ENCODE measurements at places on chromosomes 12 and 14.
A peak's percentile ranks its signal among the peaks of the same experiment; 100 is the strongest.

GRCh38 chr12:121578230-121579189, 2.3 kb downstream of the KDM2B start:
- DNase-seq = no peak

DNA sequence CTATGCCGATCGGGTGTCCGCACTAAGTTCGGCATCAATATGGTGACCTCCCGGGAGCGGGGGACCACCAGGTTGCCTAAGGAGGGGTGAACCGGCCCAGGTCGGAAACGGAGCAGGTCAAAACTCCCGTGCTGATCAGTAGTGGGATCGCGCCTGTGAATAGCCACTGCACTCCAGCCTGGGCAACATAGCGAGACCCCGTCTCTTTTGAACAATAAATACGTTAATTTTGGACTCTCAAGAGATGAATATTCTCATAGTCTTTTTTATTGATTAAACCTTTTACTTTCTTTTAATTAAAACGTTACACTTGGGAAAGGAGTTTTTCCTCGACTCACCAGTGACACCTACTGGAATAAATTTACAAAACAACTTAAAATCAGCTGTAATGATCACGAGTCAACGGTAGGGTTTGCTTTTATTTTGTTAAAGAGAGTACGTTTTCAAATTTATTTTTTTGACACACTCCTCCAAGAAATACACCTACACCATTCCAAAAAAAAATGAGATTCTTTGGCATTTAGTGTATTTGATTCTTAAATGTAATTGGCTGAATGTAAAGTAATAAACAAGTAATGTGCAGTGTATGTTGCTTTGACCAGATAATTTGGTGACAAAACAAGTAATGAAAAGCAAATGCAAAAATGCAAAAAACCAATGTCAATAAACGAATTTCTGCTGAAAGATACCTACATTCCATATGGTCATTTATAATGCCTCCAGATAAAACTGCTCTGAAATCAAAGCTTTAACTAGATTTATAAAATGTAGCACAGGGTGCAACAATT, 687 bp upstream of the RPS29 start:
- DNase-seq = peak; percentile 84

GRCh38 chr14:92259613-92260357, 63.2 kb upstream of the SLC24A4 start:
- DNase-seq = no peak

DNA sequence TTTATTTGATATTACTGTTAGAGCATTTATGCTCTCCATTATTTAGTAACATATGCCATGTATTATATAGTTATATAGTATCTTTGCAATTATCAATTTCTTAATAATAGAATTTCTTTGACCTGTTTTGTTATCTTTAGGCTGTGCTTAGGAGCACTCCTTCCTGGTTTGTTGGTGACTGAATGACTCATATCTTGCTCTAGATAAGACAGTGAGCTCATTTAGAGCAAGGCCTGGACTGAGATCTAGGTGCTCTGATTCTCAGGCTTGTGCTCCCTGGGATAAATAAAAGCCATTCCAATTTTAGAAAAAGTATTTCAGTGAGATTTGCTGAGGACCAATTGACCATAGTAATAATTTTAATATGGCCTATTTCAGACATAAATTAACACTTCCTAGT, 951.2 kb downstream of the FLRT2 start:
- DNase-seq = peak; percentile 26

GRCh38 chr12:70043490-70044138, 199.6 kb upstream of the CNOT2 start:
- no peak for DNase-seq

GRCh38 chr12:24560192-24560775, 388.6 kb downstream of the BCAT1 start:
- no peak for DNase-seq

DNA sequence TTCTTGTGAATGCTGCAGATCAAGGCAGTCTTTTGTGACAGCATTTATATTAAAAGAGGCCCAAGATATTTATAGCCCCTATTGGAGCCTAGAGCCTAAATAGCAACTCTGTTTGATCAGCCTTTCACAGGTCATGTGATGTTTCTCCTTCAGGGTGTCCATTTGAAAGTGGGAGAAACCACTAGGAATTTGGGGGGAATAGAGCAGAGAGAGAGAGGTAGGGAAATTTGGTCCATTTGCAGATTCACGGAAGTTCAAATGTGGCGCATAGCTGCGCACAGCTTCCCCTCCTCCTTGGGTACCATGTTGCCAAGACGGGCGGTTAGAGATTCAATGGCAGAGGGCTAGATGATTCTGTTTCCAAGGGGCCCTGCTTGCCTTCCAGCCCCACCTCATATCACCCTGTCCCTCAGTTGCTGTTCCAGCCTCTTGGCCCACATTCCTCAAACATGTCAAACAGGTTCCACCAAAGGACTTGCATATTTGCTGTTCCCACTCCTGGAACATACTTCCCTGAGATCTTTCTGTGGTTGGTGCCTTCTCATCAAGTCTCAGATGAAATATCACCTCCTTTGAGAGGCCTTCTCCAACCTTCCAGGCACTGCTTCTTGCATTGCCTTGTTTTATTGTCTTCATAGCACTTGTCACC, 220.8 kb downstream of the CHST11 start:
- no peak for DNase-seq

DNA sequence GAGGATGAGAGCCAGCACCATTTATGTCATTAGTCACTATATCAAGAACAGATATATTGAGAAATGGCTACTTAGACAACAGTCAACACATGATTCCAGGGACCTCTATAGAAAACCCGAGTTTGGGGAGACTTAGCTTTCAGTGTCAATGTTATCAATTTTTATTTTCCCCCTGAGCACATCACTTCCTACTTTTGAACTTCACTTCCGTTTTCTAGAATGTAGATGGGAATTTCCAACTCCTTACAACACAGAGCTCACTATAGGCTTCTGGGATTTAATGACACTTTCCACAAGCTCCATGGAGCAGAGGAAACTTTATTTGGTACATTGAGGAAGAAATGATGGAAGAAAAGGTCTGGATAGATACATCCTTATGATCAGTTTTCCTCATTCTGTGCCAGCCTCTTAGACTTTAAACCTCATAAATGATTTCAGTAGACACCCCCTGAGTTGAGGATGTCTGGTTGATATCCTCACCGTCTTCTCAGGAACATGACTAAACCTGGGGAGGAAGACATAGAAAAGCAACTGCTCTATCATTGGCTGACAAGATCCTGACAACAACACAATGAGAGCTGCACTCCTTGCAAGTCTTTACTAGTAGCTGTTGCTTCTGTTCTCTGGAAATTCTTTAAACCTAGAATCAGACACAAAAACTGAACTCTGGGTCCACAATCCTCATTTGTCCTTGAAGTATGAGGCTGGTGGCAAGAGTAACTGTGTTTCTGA, 449.4 kb upstream of the OR4E1 start:
- no peak for DNase-seq

- DNase-seq = no peak
These were observed 100.7 kb downstream of the DUSP16 start for GRCh38 chr12:12461923-12462315.

- peak; percentile 33 for DNase-seq
These were observed 37.8 kb downstream of the TNFAIP2 start for GRCh38 chr14:103161054-103161397.

- DNase-seq = peak; percentile 64
These were observed 41.6 kb downstream of the UBE3B start for GRCh38 chr12:109518820-109519665.
